CD4-positive, alpha-beta T cell treated with Interleukin-21 for 1 hour (primary cell): ENCODE measurements at places on chromosomes 5 and 9.

DNA sequence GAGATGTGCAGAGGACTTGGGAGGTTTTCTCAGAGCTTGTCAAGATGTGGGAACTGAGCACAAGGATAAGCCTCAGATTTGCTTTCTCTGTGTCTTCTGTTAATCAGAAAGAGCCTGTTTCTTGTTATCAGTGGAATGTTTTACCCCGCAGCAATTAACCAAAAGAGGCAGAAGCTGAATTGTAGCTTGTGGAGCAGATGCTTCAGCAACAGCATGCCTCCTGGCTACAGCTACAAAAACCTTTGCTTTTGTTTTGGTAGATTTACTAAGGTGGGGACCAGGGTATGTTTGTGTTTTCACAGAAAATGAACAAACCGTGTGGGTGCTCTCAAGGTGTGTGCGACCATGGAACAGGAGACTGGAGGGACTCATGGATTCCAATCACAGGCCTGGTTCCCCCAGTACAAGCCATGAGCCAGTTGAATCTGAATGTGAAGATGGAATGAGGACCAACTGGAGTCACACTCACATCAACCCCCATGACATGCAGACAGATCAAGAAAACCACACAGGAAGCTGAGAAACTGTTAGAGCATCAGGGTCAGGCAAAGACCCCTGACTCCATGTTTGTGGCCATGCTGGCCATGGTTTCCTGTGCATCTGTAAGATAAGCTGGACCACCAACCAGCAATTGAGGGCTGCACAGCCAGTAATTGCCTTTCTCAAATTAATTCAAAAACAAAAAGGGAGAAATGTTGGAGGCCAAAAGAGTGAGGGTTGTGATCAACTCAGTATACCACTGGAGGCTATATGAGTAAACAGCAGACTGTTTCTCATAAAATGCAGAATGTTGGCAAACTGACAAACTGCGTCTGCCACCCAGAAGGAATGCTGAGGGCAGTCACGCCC, 6.9 kb downstream of the UGT3A2 start:
- no peak for DNase-seq

GRCh38 chr5:73272351-73272750, 99.4 kb downstream of the TMEM174 start:
- DNase-seq: no peak

GRCh38 chr9:37769306-37769705, 15.6 kb downstream of the EXOSC3 start:
- no peak for DNase-seq

DNA sequence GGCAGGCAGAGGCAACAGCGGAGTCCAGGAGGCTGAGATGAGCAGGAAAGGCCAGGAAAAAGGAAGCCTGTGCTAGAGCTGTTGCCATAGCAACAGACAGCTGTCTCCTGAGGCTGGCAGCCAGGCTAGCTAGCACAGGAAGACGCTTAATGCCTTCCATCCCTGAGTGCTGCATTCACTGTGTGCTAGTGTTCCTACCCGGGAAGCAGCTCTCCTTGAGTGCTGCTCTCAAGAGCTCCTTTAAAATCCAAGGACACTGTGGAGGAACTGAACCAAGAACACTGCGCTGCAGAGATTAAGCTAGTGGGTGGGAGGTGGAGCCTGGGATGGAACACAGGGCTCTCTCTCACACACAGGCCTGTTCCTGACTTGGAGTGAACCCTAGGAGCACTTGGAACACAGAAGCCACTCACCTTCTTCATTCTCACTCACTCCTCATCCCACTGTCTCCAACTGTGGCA, 53.5 kb upstream of the IL7R start:
- peak; percentile 47 for DNase-seq

DNA sequence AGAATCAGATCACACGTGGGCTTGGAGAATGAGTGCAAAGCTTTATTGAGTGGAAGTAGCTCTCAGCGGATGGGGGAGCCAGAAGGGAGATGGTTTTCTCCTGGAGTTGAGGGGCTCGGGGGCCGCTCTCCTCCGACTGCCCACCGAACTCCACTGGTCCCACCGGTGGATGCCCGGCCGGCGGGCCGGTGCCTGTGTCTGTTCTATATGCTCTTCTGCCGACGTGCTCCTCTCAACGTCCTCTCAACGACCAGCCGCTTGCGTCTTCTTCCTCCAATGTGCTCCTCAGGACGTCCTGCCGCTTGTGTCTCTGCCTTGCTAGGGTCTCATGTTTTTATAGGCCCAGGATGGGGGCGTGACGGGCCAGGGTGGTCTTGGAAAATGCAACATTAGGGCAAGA, 161.9 kb downstream of the MUSK start:
- DNase-seq: no peak

GRCh38 chr9:108049026-108049607, 559.5 kb upstream of the KLF4 start:
- DNase-seq: no peak

DNA sequence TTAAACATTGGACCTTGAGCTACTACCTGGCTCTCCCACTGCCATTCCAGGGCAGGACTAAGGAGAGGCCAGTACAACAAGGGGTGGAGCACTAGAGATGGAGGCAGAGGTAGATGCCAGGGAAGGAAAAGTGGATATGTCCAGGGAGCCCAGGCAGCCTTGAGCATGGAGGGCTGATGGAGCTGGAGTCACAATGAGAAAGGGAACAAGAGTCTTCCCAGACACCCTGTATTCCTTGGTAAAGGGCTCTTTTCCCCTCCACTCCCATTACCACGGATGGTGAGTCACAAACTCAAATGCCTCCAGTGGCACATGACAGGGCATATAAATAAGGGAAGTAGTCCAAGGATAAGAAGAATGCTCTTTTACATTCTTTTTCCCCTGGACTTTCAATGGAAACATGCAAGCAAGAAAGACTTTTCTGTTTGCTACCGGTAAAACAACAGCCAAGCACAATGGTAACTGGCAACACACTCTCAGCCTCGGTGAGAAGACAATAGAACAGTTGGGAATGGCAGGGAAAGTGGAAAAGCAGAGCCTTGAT, 16.7 kb downstream of the ERAP1 start:
- no peak for DNase-seq

GRCh38 chr5:119435436-119436132, 16.7 kb upstream of the HSD17B4 start:
- peak; percentile 70 for DNase-seq

- no peak for DNase-seq
Observed at GRCh38 chr9:4430432-4431261, 59.6 kb upstream of the SLC1A1 start.

DNA sequence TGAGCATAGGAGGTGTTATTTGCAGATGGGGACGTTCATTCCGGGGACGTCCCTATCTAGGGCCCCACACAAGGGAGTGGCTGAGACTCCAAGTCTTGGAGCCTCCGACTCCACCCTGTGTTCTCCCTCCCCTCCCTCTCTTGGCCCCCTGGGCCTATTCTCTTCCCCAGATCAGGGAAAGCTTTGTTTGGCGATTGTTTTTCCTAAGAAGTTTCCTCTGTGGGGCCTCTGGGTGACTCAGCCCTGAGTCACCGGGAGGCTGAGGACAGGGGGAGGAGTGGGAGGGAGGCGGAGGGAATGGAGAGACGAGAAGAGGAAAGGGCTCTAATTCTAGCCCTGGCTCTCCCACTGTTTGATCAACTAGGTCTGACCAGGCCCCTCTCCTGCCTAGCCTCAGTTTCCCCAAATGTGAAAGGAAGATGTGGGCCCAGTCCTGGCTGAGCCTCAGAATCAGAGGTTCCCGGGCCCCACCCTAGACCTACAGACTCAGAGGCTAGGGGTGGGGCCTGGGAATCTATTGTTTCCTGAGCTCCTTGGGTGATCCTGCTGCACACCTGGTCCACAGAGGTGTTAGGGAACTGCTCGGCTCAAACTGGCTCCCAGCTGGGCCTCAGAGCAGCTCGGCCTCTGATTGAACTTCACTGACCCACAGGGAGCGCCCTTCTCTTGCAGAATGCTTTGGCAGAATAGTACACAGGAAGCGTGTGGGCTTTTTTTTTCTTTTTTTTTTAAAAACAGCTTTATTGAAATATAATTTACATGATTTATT, 19.2 kb downstream of the GSN start:
- no peak for DNase-seq

- DNase-seq: no peak
Observed at GRCh38 chr5:157659868-157660660, 7.8 kb upstream of the SOX30 start.
